RCC 7860 (cell line): ENCODE measurements at places on chromosomes 12 and 14.
A peak's percentile ranks its signal among the peaks of the same experiment; 100 is the strongest.

GRCh38 chr14:43887523-43887922, 619.6 kb downstream of the FSCB start:
- DNase-seq, result no peak

GRCh38 chr14:30496852-30497251, 62.1 kb upstream of the G2E3 start:
- no peak for DNase-seq

- DNase-seq, result peak; percentile 77
Observed at GRCh38 chr14:34078117-34078743, 127.4 kb upstream of the EGLN3 start.

DNA sequence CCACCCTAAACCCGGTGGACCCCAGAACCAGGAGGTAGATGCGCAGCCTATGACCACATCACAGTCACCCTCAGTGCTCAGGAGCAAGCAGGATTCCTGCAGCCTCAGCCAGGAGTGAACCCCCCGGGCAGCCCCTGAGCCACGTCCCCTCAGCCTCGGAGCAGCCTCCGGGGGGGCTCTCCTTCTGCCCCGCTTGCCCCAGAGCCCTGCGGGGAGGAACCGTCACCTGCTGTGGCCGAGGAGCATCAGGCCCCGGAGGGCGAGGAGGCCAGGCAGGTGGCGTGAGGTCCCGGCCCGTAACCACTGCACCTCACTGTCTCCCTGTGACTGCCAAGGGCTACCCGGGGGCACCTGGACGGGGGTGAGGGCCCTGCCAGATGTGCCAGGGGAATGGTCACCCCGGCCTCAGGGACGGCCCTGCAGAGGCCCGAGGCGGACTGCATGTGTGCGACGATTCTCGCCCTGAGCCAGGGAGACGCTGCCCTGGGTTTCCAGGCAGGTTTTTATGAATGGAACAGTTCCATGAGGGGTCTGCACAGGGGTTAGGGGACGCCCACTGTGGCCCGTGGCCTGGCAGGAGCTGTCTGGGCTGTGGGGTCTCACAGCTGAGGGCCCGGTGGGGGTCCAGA, 58.6 kb downstream of the FBRSL1 start:
- DNase-seq, result no peak

- DNase-seq, result no peak
Observed at GRCh38 chr12:56031987-56032386, 9.7 kb upstream of the RPS26 start.

- no peak for DNase-seq
Observed at GRCh38 chr14:68879841-68880575, 87.1 kb upstream of the ZFP36L1 start.

DNA sequence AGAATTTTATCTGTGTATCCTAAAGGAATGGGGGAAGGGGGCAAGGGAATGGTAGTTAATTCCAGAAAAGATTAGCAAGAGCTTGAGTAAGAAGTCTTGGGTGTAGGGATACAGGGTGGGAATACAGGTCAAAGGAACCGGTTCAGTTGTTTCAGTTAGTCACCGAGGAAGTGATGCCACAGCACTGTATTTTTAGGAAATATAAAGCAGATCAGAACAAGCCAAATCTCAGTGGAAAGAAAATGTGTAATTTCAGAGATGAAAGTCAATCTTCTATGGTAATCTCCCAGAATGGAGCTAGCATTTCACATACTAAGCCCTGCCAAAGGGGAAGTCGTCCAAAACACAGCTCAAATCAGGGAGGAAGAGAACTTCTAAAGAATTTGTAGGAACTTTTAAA, 4.7 kb upstream of the TUBA1C start:
- peak; percentile 60 for DNase-seq

DNA sequence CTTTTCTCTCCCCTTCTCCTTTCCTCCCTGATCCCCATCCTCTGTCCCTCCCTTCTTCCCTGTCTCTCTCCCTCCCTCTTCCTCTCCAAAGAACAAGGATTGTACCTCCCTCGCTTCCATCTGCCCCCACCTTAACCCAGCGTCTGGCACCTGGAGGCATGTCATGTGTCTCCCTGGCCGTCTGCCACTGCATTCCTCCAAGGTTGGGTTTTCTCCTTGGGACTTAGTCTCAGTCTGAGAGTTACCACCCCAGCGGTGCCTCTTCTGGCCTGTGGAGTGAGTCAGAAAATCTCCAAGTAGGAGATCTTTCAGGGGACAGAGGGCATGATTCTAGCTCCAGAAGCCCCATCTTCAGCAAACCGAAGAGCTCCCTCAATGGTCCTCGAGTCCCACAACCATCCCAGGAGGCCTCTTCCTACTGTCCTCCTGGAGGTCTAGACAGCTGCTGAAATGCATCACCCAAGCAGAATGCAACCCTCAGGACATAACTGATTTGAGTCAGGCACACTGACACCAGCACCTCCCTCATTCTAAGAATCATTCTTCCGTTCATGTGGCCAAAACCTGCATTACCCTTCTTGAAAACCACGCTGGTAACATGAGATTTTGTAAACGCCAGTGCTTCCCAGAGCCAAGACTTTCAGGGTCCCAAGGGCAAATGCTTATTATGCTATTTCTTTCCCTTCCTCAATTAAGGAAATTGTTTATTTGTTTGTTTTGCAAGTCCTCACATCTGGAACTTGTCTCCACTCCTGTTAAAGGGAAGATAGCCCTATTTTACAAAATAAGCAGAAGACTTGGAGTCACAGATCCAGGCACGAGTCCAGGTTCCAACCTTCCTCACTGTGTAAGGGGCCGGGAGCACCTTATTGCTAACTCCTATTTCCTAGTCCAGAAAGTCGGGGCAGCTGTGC, 463.2 kb downstream of the BCL11B start:
- no peak for DNase-seq

GRCh38 chr12:87323369-87323768, 705.8 kb downstream of the C12orf50 start:
- no peak for DNase-seq

GRCh38 chr14:32428875-32429274, 99.8 kb downstream of the AKAP6 start:
- DNase-seq, result no peak

GRCh38 chr12:75782069-75782581, 249.5 kb downstream of the PHLDA1 start:
- DNase-seq, result no peak

DNA sequence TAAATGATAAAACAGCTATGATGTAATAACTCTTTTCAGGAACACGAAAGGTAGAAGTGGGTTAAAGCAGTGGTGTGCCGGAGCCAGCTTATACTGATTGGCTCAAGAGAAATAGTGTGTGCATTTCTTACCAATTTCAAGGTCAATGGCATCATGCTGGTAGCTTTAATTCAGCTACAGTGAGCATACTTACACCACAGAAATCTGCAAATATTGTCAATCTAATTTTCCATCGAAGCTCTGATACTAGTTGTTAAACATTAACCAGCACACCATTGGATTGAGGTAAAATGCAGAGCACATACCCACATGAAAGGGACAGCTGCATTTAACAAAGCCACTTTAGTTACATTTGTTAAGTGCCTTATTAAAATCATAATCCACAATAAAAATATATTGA, 225.7 kb downstream of the KCNC2 start:
- DNase-seq, result no peak

- DNase-seq, result no peak
Observed at GRCh38 chr14:86613786-86614185, 1083.8 kb downstream of the FLRT2 start.

DNA sequence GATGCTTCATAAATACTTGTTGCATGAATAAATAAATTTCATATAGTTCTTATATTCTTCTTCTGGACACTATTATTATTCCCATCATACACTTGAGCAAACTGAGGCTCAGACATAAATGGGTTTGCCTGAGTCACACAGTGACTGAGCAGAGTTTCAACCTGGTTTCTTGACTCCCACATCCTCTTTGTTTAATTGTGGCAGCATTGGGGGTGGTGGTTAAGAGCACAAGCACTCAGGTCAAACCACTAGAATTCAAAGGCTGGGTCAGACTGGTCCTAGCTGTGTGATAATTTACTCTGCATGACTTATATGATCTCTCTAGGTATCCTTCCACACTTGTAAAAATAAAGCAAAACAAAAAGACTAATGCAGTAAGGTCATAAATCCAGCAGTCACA, 274.9 kb upstream of the SRRM4 start:
- DNase-seq, result no peak

DNA sequence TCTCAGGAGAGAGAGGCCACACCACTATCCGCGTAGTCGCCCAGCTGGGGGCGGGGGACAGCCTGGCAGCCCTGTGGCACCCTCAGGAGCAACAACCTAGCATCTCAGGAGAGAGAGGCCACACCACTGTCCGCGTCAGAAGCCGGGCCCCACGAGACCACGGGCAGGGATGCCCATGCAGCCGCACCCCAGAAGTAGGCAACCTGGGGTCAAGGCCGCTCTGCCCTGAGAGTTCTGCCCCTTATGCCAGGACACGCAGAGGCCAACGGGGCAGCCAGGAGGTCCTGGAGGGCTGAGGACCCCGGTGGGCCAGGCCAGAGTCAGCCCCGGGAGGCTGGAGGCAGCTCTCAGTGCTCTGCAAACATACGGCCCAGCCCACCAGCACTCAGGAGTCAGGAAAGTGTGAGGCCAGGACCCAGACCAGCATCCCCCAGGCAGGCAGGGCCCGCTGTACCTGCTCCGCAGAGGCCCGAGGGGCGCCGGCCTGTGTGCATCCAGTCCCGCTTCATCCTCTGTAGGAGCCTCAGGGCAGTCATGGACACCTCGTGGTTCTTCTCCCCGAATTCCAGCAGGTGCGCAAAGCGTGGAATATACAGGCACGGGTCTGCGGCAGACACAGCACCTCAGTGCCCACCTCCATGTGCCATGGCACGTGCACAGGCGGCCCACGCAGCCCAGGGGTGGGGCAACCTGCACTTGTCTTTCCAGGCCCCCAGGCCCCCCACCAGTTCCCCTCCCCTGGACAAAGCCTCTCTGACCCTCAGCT, 7.3 kb upstream of the BTBD6 start:
- no peak for DNase-seq

- no peak for DNase-seq
Observed at GRCh38 chr12:116050275-116050674, 227.2 kb downstream of the MED13L start.

DNA sequence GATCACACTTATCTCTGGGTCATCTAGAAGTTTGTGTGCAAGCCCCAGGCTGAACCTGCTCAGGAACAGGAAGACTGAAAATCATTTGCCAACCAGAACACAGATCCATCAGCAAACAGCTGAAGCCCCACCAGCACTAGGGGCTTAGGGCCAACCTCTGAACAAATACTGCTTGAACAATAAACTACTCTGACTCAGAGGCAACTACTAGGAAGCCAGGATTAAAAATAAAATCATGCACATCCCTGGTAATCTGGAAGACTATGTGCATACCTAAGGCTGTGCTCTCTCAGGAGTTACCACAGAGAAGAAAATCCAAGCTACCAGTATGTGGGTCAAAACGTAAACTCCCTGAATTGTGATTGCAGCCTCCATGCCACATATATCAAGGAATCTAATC, 15.9 kb downstream of the GALNT8 start:
- DNase-seq, result no peak

- peak; percentile 43 for DNase-seq
Observed at GRCh38 chr14:37623426-37623951, 28.1 kb downstream of the TTC6 start.

- DNase-seq, result no peak
Observed at GRCh38 chr12:51941604-51942003, 9.9 kb upstream of the ACVR1B start.

- DNase-seq, result peak; percentile 69
Observed at GRCh38 chr12:92539110-92539749, 163.6 kb upstream of the PLEKHG7 start.

DNA sequence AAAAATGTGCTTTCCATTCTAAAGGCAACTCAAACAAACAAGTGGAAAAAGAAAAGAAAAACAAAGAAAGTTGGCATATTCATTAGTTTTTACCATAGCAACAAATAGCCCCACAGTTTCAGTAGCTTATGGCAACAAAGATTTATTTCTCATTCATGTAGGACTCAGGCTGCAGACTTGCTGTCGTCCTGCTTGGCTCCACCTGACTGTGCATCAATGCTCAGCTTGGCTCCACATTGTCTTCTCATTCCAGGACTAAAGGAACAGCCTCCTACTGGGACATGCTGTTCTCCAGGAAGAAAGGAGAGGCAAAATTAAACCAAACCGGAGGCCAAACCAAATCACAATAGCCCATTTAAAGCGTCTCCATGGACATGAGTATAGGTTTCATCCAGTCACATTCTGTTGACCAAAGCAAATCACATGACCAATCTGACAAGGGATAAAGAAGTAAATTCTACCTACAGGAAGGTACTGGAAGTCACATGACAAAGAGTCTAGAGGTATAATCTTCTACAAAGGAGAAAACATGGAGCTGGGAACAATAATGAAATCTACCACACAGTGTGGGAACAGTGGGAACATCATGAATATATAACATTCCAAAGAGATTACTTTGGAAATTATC, 222.5 kb downstream of the PIK3C2G start:
- DNase-seq, result no peak

- no peak for DNase-seq
Observed at GRCh38 chr12:125773033-125773640, 707.9 kb downstream of the AACS start.

DNA sequence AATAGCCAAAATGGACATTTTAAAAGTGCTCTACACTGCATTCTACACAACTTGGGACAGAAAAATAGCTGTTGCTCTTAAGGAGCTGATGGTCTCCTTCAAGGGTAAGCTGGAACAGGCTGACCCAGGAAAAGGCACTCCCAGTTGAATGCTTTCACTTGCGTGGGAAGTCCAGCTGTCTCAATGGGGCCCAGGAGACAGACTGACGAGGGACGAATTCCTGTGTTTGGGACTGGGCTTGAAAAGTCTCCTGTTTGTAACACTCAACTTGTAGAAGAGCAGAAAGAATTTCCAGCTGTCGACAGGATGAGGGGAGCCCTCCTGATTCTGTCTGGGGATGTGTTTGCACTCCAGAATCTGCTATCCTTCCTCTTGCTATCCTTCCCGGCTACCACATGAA, 180.8 kb downstream of the ZFP36L1 start:
- no peak for DNase-seq

DNA sequence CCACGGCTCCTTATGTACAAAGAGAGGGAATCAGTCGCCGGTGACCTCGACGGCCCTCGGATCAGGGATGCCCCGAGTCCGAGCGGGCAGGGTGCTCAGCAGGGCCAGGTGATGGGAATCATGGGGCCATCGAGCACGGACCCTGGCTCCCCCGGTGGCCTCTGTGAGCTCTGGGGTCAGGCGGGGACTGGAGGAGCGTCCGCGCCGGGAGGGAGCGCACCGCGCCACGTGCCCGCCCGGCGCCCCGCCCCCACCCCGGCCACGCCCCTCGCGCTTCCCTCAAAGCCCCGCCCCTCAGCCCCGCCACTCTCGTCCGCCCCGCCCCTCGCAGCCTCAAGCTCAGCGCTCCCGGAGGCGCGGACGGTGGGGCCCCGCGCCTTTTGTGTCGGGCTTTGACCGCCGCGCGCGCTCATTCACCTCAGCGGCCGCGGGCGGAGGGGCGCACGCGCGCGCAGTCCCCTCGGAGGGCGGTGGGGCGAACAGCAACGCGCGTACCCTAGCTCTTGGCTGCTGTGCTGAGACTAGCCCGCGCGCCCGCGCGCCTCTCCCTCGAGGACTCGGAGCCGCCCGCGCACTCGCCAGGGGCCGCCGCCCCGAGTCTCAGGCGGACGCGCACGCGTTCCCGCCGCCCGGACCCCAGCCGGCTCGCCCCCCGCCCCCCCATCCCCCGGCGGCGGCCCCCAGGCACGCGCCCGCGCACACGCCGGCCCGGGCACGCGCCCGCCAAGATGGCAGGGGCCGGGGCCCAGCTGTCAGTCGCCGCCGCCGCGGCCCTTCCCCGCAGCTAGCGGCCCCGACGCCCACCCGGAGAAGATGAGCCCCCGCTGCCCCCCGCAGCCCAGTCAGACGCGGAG, 93.9 kb upstream of the EVL start:
- DNase-seq, result peak; percentile 37

- no peak for DNase-seq
Observed at GRCh38 chr12:42809226-42809625, 219.7 kb upstream of the PRICKLE1 start.
